MM.1S (cell line): ENCODE measurements at places on chromosomes 3 and 15.

GRCh38 chr3:122387709-122388108 lies 3.7 kb downstream of the FAM162A start:
- no peak for DNase-seq

- no peak for DNase-seq
These were observed 36.6 kb downstream of the DMXL2 start for GRCh38 chr15:51585986-51586385.

DNA sequence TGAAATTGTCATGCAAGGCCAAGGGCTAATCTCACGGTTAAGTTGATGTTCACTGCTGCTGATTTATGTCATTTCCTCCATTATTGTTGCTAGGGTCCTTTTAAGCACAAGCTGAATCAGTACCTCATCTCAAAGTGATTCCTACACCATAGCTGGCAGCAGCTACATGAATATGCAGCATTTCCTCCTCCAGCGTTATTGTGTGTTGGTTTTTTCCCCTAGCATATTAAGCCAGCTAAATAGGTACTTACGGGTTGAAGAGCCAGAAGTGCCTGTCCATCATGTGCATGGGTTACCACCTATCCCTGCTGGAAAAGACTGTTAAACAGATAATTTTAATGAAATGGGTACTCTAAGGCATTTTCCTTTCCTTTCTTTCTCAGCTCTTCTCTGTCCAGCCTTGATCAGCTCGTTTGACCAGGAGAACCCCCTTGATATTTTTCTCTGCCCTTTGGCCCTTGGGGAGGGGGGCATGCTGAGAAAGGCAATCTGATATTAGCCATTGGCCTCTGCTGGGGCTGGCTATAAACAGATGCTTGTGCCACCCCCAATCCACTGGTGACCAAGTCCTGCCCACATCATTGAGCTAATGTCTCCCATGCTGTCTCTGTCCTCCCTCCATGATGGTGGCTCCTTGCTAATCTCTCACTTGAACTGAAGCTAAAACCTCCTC lies 115.6 kb upstream of the PLXNA1 start:
- no peak for DNase-seq

DNA sequence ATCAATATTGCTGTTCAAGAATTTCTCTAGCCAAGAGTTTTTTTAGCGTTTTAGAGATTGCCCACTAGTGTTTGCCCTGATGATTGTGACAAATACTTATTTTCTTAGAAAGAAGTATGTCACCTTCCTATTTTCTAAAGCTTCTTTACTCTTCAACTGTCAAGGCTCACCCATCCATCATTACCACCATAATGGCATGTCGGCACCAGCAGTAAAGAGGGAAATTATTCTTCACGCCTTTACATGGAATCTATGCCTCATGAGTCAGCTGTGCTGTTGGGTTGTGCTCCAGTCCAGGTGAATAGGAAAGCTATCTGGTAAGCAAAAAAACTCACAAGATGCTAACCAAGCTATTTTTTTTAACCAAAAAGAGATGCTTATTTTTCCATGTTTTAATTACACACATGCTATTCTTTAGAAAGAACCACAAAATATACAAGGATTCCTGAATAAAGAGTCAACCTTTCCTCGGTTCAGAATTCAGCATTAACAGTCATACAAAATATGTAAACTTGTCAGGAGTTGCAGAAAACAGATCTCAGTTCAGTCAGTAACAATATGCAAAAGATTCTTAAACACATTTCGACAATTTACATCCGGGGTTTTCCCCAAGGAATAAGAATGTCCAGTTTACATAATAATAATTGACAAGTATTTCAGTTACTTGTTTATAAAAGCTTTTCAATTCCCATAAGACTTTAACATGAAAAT lies 128.0 kb downstream of the ATP8B4 start:
- no peak for DNase-seq

GRCh38 chr3:48347500-48347899 lies 14.0 kb upstream of the SPINK8 start:
- no peak for DNase-seq

- no peak for DNase-seq
These were observed 57.5 kb upstream of the LMCD1 start for GRCh38 chr3:8443829-8444791.

DNA sequence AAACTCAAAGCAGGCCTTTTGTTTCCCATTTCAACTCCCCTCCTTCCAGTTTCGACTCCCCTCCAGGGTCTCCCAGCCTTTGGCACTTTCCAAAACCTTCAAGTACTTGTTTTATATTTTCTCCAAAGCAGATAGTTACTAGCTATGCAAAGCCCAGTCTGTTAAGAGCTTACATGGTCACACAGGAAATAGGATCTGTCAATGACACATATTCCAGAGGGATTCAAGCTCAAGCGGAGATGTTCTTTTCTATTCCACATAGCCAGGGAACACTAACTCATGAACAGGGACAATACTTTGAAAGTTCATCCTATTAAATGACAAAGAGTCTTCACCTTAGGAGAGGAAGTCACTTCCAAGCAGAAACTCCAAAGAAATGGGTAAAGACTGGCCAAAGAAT lies 18.6 kb downstream of the SUCLG2 start:
- DNase-seq: no peak

- no peak for DNase-seq
These were observed 182.7 kb downstream of the GOLGA6L6 start for GRCh38 chr15:20358779-20359414.

GRCh38 chr3:139716908-139717485 lies 39.2 kb upstream of the NMNAT3 start:
- DNase-seq: no peak
